Thoracic aorta endothelial cell (primary cell): ENCODE measurements at places on chromosomes 1 and 21. TPM values are rescaled to one million over a fixed set of nuclear protein-coding genes. Genes with fewer than 3 reads are reported as not detected.

Gene AXDND1
- total RNA-seq, result 0.13 TPM in 1 of 2 replicates, not detected in the other

Gene C1orf226
- 3.4 and 3.7 TPM in 2 replicates for total RNA-seq

Gene KRTAP10-4
- not detected in 2 replicates for total RNA-seq

Gene TRIM62
- 2.7 and 3.2 TPM in 2 replicates for total RNA-seq

Gene AK5
- total RNA-seq, result 0.65 and 8.2 TPM in 2 replicates
